ENCODE measurements at places on chromosomes 16 and 17.

DNA sequence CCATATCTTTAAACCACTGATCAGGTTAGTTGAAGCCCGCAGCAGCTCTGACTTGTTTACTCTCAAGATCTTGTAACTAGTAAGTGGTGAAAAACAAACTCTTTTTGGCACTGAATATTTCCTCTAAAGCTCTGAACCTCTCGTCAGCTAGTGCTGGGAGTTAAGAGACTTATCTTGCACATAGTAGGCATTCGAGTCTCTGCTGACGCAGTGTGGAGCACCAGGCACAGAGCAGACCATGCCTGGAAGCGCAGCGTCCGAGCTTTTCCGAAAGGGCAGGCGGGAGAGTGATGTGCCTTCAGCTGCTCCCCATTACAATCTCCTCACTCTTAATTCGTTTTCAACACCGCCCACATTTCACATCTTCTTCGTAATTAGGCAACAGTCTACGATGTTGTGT is 63.0 kb downstream of the SMG6 start:
- no peak for DNase-seq

DNA sequence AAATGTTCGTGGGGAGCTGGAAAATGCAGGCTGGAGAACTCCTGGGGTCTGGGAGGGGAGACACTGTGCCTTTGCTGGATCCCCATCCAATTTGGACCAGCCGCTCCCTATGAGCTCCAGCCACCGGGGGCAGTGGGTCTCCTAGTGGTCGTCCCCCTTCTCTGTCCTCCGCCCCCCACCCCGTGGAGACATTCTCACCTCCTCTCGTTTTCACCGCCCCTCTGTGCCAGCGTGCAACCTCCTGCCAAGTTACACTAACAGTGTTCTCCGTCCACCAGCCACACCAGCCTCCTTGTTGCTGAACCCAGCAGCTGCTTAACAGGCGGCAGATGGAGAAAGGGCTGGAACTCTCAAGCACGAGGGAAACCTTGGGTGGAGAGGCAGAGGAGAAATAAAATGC is 67.4 kb upstream of the SOX9 start:
- no peak for DNase-seq

GRCh38 chr17:81251094-81251708 is 12.1 kb downstream of the NDUFAF8 start:
- no peak for DNase-seq

GRCh38 chr17:8001976-8002720 is at the start of gene GUCY2D:
Gene GUCY2D, plus strand, starts transcription at chr17:8002615. Its CDS starts 433 bp downstream, at chr17:8003048.
- DNase-seq, result no peak

- peak; percentile 84 for DNase-seq
Measured at GRCh38 chr16:66478733-66479511, 51.8 kb downstream of the BEAN1 start.

DNA sequence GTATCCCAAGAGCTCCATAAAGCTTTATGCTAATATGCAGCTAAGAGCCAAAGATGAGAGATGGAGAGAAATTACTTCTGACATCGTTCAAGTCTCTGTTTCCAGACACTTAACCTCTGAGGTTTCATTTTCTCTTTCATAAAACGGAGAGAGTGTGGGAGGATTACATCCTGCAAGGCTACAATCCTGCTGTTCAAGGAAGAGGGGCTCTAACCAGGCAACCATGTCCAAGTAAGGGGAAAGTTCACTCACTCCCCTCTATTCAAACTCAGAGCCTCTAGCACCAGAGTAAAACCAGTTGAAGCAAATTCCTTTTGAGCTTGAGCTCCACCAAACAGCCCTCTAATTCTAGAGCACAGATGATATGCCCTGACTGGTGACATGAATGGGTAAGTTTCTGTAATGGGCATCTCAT is 397.4 kb downstream of the NPIPA8 start:
- DNase-seq, result no peak

DNA sequence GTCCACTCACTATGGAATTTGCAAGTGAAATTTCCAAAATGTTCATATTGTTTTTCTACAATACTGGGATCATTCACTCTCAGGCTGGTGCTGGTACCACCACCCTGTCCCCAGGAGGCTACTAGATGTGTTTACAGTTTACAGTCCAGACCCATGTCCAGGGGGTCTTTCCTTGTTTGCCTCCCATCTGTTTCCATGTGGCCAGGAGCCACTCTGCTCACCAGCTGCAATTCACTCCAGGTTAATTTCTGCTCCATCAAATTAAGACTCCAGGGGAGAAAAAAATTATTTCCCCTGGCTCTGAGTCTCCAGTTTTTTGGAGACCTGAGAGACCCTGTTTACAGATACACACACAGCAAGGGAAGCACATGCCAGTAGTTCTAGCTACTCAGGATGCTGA is 12.5 kb upstream of the SRSF1 start:
- DNase-seq, result no peak

DNA sequence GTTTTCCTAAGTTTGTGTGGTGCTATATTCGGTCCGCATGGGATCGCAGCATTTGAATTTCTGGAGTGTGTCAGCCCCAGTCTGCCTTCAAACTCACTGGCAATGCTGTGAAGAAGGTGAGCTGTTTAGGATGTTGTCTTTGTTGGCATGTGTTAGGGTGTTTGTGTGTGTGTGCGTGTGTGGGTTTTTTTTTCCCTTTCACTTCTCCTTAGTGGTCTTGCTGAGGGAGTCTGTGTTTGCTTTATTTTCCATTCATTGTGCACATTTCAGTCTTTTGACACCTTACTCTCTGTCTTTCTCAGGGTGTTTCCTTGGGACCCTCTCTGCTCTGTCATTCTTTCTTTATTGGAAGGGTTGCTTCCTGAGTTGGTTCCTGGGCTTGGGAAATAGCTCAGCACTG is 27.7 kb upstream of the RBFOX1 start:
- DNase-seq, result no peak

DNA sequence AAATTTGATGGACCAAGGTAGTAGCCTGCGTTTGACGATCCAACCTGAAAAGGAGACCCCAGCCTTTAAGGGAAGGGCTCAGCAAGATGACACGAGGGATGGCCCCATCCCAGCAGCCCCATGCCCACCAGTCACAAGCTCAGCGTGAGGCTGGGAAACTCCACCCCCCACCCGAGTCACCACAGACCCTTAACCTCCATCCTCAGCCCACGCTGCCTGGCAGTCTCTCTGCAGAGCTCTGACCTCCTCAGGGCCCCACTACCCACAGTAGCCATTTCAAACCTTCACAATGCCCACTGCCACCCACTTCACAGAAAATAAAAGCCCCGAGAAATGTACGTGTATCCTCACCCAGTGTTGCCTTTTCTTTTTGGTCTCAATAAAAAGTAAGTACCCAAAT is 18.7 kb downstream of the USP36 start:
- DNase-seq, result no peak

DNA sequence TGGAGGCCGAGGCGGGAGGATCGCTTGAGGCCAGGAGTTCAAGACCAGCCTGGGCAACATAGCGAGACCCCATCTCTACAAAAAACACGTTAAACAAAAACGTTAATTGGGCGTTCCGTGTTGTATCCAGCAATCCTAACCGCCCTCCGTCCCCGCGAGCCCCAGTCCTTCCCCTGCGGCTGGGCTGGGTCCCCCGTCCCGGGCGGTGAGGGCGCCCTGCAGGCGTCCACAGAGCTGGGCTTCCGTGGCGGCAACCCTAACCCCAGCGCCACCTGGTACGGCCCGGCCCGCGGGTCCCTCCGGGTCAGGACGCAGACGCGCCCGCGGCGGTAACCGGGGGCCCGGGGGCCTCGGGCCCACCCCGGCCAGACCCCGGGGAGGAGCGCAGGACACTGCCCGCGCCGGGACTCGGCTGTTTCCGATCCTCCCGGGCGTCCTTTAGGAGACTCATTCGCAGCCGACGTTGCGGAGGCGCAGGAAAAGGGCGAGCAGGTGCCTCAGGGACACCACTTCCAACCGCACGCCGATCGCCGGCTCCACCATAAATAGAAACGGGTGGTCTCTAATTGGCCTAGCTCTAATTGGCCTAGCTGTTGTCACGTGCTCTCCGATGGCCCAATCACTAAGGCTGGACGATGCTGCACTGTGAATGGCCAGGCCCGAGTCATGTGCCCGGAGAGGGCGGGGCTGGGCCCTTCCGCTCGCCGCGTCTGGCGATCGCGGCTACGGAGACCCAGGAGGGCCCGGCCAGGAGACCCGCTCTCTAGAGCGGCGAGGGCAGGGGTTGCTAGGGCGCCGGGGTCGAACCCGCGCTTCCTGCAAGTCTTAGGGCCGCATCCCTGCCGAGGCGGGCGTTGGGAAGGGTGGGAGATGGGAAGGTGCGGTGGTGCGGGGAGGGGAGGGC is 19.0 kb upstream of the CSNK1D start:
- DNase-seq, result peak; percentile 98

GRCh38 chr17:64984851-64985521 is 65.7 kb upstream of the LRRC37A3 start:
- DNase-seq, result peak; percentile 49

GRCh38 chr16:83627996-83628395 is 179.8 kb upstream of the HSBP1 start:
- DNase-seq, result peak; percentile 53

DNA sequence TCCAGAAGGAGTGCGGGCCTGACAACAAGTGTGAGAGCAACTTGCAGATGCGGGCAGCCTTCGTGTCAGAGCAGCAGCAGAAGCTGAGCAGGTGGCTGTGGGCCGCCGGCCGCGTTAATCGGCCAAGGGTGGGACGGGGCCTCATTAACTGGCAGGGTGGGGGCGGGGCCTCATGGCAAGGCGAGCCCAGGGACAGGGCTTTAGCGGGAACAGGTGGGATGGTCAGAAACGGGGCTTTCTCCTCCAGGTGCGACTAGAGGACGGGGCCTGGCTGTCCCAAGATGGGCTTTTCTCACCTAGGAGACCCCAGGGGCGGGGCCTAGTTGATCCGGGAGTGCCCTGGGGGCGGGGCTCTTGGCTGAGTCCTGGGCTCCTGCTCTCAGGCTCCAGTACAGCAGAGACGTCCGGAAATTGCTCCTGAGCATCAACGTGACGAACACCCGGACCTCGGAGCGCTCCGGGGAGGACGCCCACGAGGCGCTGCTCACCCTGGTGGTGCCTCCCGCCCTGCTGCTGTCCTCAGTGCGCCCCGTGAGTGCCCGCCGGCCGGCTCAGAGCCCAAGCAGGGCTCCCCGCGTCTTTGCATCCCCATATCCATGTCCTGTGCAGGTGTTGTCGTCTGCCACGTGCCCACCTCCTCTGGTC is 18.4 kb upstream of the PDK2 start:
- DNase-seq, result peak; percentile 83

- no peak for DNase-seq
Measured at GRCh38 chr16:2981177-2981898, 1.1 kb upstream of the PKMYT1 start.

- DNase-seq, result no peak
Measured at GRCh38 chr16:76164970-76165558, 112.1 kb upstream of the CNTNAP4 start.

DNA sequence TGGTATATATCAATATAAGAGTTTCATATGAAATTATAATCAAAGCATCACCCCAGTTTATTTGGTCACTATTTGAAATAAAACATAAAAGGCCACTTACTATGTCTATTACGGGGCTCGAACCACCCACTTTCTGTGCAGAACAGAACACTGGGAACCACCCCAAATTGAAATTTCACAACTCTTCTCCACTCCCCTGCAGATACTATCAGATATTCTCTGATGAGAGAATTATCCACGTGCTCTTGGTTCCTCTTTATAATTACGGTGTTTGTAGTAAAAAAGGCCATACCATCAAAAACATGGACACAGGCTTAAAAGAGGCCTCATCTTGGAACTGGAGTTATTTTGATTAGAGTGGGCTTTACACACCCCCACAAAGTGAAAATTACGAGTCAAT is 82.8 kb downstream of the WDR59 start:
- DNase-seq, result no peak

DNA sequence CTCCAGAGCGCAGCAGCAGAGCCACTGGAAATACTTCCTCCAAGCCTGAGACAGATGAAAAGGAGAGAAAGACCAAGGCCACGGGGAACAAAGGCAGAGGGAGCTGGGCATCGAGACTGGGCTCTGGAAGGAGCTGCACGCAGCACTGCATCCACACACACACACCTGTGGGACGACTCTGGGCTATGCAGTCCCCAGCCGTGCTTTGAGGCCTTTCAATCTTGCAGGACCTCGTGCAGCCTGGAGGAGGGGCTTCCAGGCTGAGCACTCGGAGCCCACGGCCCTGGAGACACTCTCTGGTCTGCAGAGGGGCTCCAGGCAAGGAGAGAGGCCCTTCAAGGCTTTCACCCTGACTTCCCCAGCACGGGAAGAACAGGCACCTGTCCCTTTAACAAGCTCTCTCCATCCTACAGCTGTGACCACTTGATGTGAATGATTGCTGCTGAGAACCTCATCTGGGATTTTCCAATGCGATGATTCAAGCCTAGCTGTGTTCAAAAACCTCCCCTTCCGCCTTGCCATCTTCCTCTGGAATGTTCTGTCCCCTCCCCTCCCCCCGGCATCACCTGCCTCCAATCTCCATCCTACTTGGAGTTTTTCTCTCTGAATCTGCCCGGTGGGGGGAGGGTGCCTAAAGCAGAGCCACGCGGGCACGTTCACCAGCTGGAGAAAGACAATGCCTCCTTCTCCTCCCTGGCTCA is 37.5 kb downstream of the RBFOX3 start:
- no peak for DNase-seq

- no peak for DNase-seq
Measured at GRCh38 chr17:35423761-35424160, 8.5 kb downstream of the SLFN12 start.

GRCh38 chr17:83190004-83190385 is 110.6 kb downstream of the METRNL start:
- no peak for DNase-seq

DNA sequence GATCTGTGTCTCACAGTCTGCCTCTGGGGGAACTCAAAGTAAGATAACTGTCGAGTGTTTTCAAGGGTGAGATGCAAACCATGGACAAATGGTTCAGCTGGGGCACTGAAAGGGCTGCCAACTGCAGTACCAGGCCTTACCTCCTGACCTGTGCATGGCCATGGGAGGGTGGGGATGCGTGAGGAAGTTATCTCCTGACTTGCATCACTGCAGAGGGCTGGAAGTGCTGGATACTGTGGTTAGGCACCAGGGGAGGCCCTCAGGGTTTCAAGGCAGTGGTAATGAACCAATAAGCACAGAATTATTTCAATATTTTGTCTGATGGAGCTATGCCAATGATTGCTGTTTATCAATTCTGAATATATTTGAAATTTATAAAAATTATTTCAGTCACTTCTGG is 159.2 kb downstream of the CYLD start:
- no peak for DNase-seq

GRCh38 chr17:4722678-4723240 is 8.5 kb upstream of the MED11 start:
- no peak for DNase-seq

GRCh38 chr16:66569131-66569530 is 2.9 kb downstream of the CMTM1 start:
- DNase-seq, result no peak

GRCh38 chr17:60106340-60107059 is 27.8 kb upstream of the HEATR6 start:
- no peak for DNase-seq

DNA sequence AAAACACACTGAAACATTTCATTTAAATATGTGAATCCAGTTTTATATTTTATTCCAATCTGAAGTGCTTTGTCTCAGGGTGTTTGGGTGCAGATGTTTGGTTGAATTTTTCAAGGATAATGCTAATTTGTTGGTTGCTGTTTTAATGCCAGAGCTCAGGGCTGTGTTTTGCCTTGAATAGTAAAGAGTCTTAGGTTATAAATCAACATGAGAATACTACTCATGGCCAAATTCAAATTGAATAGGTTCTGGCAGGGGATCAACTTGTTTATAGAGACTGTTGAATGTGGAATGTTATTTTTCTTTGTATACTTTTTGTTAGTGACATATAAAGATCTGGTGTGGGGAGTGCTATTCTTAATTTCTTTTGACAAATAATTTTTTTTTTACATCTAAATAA is 18.8 kb downstream of the TOM1L1 start:
- DNase-seq, result no peak
